ENCODE measurements at places on chromosomes 2 and 18.
A peak's percentile ranks its signal among the peaks of the same experiment; 100 is the strongest.

DNA sequence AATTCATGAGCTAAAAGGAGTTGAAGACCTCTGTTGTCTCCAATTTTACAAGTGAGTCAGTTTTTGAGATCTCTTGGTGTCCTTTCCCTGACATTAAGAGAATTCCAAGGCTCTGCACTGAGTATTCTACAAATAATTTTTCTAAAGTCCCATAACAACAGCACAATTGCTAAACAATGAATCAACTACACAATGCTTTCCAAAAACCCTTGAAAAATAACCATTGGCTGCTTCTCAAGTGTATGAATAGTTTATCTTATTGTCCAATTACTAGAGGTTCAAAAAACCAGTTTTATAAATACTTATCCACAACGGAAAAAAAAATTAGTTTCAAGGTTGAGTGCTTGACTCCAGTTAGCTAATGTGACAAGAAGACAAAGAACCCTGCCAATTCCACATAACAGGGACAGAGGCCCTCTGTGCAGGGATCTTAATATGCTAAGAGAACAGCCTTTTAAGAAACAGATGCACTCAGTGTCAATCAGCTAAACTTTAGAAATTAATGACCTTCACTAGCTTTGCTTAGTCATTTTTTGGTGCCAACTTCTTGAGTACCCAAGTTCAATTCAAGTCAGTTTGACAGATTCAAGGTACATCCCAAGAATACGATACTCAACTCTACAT lies 266.6 kb upstream of the CYP26B1 start:
- no peak for DNase-seq

DNA sequence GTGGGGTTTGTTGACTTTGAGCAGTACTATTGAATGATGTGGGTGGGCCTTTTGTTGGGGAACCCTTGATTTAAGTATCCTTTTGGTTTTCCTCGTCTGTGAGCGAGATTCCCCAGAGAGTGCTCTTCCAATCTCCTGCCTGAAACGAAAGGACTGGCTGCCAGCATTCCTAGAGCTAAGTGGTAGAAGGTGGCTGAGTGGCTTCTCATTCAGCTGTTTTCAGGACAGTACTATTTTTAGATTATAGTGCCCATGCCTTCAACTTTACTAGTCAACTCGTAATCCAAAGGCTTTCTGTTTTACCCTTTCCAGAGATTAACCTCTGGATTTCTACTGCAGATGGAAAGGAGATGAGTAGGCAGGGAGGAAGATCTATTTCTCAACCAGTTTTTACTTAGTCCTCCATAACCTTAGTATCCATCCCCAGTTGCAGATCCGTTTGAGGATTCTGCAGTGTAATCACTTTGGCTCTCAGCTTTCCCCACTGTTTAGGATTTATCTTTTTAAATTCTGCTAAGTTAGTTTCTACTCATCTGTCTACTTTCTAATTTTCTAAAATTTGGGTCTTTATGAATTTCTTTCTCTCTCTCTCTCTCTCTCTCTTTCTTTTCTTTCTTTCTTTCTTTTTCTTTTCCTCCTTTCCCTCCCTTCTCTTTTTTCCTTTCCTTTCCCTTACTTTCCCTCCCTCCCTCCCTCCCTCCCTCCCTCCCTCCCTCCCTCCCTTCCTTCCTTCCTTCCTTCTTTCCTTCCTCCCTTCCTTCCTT lies 9.2 kb downstream of the SLC4A1AP start:
- no peak for DNase-seq

DNA sequence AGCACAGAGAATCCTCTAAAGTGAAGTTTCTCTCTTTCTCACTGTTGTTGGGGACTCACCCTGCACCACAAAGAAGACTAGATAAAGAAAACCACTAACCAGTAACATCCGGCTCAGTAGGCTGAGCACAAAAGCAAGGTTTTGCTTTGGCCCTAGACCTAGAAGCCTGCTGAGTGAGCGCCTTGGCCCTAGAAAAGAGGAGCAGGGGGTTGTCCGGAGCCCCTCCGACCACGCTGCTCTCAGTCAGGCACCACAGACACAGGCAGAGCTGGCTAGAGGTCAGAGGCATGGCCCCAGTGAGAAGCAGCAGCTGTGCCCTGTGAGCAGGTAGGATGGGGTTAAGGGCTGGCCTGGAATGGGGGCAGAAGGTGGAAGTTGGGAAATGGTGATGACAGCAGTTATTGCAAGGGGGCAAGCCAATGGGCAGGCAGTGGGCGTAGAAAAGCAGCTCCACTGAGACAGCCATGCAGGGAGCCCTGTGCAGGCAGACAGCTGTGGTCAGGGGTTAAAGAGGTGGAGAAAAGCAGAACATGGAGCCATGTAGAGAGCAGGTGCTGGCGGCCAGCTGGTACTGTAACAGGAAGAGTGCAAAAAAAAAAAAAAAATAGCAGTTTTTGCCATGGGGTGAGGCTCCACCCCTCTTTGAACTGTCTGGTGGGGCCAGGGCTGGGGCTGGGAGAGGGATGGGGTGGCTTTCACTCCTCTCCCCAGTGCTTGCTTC lies 36.9 kb upstream of the SLC14A1 start:
- DNase-seq = peak; percentile 75

DNA sequence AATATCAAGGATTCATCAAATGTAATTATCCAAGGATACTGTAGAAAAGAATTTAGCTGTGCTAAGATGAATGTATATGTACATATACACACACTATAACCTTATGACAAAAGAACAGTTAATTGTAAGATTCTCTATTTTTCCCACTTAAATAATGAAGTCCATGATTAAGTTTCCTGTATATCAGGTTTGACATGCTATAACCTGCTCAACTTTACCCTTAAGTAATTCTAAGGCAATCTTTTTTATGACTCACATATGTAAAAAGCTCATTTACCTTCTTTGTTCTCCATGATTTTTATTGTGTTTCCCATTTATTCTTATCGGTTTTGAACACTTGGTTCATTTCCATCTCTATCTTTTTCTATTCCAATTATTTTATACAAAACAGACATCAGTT lies 1213.1 kb upstream of the SLC39A10 start:
- no peak for DNase-seq

DNA sequence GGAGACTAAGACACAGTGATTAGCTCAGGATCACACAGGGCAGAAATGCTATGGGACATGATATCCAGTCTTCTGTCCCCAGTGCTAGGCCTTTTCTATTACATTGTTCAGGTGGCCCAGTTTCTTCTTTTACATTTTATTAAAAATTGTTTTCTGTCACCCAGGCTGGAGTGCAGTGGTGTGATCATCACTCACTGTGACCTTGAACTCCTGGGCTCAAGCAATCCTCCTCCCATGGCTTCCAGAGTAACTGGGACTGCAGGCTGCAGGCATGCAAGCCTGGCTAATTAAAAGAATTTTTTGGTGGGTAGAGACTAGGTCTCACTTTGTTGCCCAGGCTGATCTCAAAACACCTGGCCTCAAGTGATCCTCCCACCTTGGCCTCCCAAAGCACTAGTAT lies 15.4 kb downstream of the PDK1 start:
- DNase-seq = no peak

DNA sequence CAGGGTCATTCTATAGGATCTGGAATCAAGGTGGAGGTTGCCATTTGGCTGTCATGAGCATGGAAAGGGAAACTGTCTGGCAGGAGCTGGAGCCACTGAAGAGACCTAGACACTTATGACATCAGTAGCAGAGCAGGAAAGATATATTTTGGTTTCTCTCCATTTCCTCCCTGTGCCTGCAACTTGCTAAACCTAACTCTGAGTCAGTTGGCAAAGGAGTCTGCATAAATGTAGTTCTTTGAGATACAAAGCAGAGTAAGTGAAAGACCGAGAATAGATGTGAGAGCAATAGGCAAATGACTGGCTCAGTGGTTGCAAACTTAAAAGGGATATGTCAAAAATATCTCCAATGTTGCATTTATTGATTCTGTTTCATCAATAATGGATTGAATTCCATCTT lies 757.7 kb downstream of the KCNJ3 start:
- DNase-seq = no peak

DNA sequence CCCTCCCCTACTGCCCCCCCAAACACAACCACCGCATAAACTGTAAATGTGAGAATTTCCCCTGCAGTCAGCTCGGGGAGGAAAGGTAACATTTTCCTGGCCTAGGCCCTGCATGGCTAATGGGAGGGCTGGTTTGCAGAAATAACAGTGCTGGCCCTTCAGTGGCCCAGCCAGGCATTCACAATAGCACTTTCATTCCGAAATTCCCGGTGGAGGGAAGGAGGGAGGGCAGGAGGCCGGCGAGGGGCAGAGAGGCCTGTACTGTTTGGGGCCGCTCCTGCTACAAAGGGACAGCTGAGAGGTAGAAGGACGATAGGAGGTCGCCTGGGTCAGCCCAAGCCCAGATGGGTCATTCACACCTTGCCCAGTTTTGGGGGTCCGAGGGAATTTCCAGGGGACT lies 11.3 kb downstream of the CYP26B1 start:
- DNase-seq = no peak

DNA sequence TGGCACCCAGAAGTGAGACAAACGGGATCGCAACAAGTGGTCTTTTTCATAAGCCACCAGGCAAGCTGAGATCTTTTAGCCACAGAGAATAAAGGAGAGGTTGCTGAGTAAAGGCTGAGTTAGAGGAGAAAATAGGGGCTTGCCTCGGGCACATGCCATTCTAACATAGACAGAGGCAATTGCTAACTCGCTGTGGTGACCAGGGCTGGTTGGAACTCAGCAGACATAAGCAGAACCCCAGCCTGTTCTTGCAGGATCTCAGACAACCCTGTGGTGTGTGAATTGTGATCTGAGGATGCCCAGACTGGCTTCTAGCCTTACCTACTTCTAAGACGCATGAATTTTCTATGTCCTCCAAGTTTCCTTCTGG lies 300.2 kb downstream of the CDCA7 start:
- DNase-seq = no peak

DNA sequence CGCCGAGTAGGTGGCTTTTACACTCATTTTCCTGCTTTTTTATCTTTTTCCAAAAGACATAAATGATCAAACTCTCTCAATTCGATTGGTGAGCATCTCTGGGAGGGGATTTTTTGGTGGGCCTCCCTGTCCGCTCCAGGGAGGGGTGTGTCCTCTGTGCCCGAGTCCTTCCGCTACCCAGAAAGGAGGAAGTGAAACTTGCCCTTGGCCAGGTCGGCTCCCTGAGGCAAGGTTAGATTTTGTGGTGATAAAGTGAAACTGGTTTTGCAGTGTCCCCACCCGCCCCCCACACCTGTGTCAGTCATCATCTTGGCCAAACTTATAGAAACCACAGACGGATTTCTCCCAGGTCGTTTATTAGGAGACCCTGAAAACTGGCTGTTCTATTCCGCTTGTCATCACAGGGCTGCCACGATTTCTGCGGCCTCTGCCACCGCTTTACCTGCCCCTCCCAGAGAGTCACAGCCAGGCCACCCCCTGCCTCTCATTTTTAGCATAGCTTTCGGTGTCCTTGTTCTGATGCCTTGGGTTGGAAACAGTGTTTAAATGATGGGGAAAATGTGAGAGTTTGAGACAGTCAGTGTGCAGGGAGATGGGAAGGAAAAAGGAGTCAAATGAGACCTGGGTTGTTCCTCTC lies 93.6 kb downstream of the SH3BP4 start:
- peak; percentile 13 for DNase-seq

DNA sequence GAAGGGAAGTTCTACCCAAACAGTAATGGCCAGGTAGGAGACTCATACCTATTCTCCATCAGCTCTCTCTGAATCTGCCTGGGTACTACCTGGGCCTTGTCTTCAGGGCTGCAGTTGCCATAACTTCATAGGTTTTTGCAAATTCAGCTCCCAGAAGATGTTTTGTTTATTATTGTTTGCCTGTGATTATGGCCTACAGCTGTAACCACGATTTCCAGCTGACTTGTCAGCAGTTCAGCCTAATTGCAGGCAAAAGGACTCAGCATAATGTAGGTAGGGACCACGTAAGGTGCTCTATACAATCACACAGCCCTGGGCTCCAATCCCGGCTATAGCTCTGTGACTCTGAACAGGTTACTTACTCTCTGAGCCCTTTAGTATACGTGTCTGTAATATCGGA lies 187.0 kb upstream of the FN1 start:
- no peak for DNase-seq

- no peak for DNase-seq
Measured at GRCh38 chr2:75025633-75026380, 67.4 kb downstream of the POLE4 start.

DNA sequence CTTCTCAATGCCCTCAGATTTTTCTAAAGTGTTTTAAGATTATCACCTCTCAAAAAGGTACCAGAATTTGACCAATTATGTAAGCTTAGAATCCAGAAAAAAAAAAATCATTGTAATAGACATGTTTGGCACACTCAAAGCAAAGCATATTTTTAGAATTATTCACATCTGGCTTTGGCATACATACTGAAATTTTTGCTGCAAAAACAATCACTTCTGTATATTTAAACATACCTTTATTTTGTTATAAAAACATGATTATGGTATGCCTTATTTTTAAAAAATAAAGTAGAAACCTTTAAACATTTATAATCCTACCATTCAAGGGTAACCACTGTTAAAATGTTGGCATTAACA lies 143.3 kb downstream of the ESCO1 start:
- DNase-seq = no peak

GRCh38 chr2:62698653-62699052 lies 6.9 kb upstream of the EHBP1 start:
- DNase-seq = no peak

DNA sequence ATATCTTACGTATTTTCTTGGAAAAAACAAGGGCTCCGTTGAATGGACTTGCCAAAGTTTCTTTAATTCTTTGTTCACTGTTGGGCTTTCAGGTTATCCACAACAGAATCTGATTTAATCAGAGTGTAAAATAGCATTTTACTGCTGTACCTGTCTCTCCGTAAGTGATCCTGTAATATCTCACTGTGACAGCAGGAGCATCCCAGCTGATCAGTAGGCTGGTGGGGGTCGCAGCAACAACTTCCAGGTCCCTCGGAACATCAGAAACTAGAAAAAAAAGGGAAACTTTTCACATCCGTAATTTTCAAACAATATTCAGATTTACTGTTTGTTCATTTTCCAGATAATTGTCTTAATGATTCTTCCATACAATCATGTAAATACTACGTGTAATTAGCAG lies 51.2 kb downstream of the FN1 start:
- no peak for DNase-seq

DNA sequence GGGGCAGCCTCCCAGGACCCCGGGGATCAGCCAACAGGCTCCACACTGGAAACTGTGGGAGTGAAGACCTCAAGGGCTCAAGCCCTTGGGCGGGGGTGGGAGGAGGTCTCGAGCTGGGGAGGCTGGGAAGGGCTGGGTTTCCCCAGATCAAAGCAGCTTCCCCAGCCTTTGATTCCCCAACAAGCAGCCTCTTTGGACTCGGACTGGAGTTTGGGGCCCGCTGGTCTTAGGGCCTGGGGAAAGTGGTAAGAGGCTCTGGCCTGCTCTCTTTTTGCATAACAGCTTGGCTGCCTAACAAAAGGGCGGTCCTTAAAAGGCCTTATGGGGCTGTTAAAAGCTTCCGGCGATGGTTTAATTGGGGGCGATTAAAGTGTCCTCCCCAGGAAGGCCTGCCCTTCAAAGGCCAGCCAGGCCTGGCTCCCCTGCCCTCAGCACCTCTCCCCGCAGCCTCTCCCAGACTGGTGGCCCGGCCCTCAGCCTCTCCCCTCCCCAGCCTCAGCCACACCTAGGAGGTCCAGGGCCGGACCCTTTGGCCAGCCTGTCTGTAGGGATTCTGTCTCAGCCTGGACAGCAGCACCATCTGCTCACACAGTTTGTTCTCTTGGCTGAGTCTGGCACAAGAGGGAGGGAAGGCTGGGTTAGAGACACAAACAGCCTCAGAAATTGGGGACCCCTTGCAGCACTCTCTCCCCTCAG lies 39.6 kb downstream of the ZFP36L2 start:
- DNase-seq = no peak

GRCh38 chr2:28469304-28469703 lies 26.6 kb upstream of the PLB1 start:
- no peak for DNase-seq

Data from CD4-positive, alpha-beta T cell treated with Interleukin-10 for 1 hour (primary cell).